ENCODE measurements at places on chromosomes 4 and X.

DNA sequence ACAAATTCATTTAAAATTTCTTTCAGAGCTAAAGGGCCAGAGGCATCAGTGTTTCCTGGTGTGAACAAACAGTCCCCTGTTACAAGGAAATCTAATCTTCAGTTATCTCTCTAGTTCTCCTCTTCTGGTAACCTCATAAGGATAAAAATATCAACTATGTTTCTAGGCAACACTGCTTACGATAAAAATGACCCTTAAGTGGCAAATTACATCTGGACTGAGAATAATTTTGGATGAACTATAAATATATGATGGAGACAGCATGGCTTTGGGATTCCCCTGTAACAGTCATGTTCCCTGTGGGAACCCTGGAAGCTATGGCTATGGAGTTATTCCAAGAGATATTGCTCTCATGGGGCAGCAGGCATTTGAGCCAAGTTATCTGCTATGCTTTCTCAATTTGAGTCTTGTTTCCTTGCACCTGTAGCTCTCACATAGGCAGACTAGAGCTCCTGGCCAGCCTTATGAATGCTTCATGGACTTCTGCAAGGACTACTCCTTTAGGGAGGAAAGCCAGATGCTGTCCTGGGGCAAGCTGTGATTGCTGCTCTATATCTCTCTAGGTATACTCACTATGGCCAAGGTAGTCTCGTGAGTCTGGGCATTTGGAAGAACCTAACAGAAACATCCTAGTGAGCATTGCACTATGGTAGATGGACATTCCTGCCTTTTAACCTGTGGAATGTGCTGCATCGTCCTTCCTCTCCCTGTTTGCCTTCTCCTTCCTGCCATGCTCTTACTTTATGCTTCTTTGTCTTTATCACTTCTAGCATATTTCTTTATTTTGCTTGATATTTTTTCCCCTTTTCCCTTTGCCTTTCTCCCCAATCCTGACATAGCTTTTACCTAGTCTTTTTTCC, 14.2 kb downstream of the C4orf33 start:
- no peak for DNase-seq

- peak; percentile 6 for DNase-seq
These were observed at the start of gene GPR34 for GRCh38 chrX:41688835-41689234. Gene GPR34, plus strand, starts transcription at chrX:41688973. Its CDS starts 6,661 bp downstream, at chrX:41695634.

DNA sequence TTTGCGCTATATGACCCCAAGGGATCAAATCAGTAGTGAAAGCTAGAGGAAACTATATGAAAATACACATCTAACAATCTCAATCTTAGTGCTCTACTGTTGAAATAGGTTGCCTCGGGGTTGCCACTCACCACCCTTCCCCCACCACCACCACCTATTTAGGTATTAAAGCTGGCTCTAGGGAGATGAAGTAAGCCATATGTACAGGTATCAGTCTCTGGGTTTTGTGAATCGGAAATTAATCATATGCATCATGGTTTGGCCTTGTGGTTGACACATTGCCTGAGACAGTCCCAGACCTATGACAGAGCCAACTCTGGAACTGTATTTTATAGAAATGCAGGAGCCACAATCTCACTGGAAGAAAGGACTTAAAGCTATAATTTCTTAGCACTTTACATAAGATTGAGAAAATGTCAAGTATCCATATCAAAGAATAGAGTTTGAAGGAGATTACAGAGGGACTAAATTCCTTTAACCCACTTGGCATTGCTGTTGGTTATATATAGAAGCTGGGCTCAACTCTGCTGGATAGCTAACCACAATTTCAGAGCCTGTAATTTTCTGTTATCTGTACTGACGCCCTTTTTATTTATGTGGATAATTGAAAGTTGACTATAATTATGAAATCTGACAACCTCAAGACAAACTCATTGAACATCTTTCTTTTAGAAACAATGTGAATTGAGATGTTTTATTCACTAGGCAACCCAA, 26.7 kb upstream of the BMP2K start:
- DNase-seq: no peak

GRCh38 chr4:166957451-166957850, 276.8 kb downstream of the SPOCK3 start:
- no peak for DNase-seq

DNA sequence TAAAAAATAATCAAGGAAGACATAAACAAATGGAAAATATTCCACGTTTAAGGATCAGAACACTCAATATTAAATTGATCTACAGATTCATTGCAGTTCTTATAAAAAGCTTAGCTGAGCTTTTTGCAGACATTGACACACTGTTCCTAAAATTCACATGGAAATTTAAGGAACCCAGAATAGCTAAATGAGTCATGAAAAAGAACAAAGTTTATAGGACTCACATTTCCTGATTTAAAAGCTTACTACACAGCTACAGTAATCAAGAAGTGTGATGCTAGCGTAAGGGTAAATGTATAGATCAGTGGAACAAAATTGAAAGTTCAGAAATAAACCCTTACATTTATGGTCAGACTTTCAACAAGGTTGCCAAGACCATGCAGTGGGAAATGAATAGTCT, 33.1 kb downstream of the NSUN7 start:
- DNase-seq: no peak

- DNase-seq: no peak
These were observed 5.3 kb downstream of the OCRL start for GRCh38 chrX:129545408-129545807.

DNA sequence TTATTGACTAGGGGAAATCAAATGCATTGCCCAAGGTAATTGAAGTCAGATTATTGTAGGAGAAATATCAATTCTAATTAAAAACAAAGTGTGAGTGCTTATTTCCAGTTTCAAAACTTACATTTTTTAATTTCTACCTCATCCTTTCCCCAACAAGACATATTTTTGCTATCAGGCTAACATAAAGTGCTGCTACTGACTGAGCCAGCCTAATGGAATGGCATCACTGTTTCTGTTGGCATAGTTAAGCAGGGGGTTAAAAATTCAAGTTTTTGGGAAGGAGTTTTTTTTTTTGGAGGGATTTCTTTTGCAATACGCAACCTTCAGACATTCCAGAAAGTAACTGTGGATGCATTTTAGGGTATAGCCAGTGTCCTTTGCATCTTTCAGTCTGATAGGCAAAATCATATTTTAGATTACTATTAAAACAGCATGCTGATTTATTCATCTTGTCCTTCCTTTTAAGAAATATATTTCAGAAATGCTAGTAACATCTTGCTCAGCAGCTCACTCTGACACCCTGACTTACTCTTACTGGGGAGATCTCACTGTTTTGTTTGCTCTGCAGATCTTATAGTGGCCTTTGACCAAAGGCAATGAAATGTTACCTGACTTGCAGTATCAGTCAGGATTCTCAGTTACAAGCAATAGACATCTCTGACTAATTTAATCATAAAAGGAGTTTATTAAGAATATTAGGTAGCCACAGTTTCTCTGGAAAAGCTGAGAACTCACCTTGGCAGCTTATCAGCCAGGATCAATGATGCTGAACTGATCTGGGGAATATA, 24.4 kb downstream of the GAB1 start:
- DNase-seq: no peak

- no peak for DNase-seq
These were observed 1.8 kb downstream of the STIM2 start for GRCh38 chr4:26862381-26862915.

- DNase-seq: no peak
These were observed 19.1 kb upstream of the SETD7 start for GRCh38 chr4:139575072-139575471.

DNA sequence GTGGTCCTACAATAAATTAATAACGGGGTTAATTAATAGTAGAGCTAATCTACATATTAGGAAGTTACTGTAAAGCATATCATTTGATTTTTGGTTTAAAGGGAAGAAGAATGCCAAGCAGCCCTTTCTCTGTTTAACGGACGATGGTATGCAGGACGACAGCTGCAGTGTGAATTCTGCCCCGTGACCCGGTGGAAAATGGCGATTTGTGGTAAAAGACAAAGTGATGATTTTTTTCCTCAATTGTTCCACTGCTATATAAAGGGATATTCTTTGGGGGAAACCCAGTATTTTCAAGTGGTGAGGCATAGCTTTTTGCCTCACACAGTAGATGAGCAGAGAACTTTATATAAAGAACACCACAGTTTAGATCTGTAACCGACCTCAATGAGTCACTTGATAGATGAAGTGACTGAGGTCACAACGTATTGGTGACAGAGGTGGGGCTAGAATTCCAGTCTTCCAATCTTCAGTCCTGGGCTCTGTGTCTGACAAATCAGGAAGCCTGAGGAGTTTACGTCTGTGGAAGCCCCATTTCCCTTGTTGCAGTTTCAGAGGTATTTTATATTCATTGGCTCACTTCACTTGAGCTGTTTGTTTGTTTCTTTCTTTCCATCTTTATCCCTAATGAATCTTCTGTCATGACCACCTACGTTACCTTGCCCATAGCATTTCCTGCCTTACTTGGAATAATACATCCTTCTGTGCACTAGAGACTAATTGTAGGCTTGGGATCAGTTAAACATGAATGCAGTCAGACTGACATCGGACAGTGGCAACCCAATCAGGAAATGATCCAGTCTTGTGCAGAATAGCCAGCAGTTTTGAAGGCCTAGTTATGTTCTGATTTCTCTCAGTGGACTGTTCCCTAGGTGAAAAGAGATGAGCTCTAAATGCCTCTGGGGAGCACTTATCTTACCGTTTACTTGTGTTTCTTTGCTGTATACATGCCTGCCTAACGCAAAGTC, 30.1 kb downstream of the ZRSR2 start:
- DNase-seq: no peak

- DNase-seq: no peak
These were observed 2324.7 kb upstream of the AGA start for GRCh38 chr4:179766938-179767337.

DNA sequence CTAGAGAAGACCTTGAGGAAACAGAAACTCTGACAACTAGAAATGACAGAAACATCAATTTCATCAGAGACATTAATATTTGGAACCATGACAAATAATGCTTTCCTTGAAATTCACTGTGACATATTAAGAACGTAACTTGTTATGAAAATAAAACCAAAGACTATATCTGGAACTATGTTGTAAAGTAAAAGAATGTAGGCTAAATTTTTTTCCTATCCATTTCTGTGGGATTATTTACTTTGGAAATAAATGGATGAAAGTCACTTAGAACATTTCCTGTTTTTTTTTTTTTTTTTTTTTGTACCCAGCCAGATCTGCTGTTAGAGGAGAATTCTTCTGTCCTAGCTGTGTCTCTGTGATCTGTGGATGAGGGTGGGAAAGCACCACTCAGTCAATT, 255.9 kb downstream of the SPRY1 start:
- DNase-seq: no peak

GRCh38 chrX:16989750-16990149, 43.3 kb downstream of the REPS2 start:
- no peak for DNase-seq

DNA sequence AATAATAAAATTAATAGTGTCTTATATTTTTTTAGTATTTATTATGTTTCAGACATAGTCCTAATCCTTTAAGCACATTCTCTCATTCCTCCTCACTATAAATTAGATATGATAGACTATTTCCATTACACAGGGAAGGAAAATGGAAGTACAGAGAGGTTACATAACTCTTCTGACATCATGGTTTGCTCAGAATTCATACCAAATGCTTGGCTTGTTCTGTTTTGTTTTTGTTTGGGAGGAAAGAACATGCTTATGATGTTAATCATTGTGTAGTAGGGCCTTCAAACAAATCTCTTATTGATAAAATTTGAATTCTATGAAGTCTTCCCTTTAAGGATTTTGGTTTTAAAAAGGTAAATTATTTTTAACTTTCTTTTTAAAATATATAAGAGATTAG, 59.5 kb downstream of the RXFP1 start:
- DNase-seq: no peak

- no peak for DNase-seq
These were observed 8.8 kb downstream of the PLA2G12A start for GRCh38 chr4:109721033-109721432.

- DNase-seq: no peak
These were observed 47.4 kb upstream of the APOOL start for GRCh38 chrX:84956304-84956703.

GRCh38 chrX:30573125-30573524, 4.4 kb downstream of the TASL start:
- DNase-seq: no peak

- DNase-seq: no peak
These were observed 67.4 kb upstream of the CLCN4 start for GRCh38 chrX:10089378-10089795.

DNA sequence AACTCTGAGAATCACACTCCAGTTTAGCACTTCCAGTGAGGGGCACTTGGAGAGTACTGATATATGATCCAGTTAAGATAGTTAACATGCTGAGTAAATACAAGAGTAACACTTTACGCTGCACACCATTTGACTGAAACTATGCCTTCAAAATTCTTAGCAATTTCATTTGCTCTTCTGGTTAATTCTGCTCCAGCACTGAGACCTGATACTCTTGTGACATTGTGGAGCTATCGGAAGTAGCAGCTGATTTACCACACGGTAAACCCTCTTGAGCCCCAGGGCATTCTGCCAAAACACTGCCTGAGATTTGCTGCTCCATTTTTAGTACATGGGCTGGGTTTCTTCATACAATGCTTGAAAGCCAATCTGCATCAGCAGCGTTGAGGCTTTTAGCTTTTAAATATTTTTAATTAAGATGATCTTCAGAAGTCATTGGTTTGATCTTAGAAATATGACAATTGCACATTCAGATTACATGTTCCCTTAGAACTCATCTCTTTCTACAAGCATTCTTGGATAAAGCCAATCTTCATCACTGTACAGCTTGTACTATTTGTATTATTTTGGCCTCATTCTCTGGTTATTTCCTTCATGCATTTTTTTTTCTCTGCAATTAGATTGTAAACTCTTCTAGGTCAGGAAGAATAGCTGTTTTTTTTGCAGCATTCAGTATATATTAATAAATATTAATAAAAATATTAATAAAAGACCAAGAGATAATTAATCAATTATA, 67.8 kb upstream of the ETNPPL start:
- DNase-seq: no peak

DNA sequence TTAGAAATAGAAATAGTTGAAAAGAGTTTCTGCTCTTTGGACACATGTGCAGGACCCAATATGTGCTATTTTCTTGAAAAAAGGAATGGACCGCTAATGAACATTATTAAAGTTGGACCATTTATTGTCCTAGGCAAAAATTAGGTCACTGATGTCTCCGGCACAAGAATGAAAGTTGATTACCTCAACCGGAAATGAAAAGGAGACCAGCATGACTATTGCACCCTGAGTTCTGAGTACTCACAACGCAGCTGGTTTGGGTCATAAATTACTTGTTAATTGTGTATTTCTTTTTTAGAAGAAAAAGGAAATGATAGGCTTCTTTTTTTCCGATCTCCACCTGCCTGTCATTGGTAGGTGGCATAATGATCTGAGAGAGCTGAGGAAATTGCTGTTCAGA, 232.7 kb downstream of the ARHGAP24 start:
- DNase-seq: no peak

DNA sequence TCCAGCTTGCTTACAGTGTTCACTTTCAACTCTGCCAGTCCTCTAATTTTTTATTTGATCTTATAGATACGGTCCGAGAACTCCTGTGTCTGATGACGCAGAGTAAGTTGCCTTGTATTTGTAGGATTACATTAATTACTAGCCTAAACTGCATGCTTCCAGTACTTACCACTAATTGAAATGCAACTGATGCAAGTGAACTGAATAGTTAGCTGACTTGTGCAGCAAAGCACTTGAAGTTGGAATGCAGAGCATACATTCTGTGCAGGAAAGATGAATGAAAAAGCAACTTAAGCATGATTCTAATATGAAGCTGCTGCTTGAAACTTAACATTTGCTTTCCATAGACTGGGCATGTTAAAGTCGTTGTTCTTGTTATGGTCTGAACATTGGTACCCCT, 100.9 kb downstream of the LIMCH1 start:
- no peak for DNase-seq
